ENCODE measurements at places on chromosomes 2 and 18. TPM values are rescaled to one million over a fixed set of nuclear protein-coding genes. Genes with fewer than 3 reads are reported as not detected.

- DNase-seq, result no peak
Measured at GRCh38 chr18:74832381-74832780, 234.7 kb downstream of the ZNF407 start.

The SMCHD1 gene
- 208 TPM for total RNA-seq

- DNase-seq, result no peak
Measured at GRCh38 chr2:85753035-85753524, 711 bp upstream of the ATOH8 start.

GRCh38 chr2:230953845-230954244 lies 28.8 kb upstream of the GPR55 start:
- no peak for DNase-seq

DNA sequence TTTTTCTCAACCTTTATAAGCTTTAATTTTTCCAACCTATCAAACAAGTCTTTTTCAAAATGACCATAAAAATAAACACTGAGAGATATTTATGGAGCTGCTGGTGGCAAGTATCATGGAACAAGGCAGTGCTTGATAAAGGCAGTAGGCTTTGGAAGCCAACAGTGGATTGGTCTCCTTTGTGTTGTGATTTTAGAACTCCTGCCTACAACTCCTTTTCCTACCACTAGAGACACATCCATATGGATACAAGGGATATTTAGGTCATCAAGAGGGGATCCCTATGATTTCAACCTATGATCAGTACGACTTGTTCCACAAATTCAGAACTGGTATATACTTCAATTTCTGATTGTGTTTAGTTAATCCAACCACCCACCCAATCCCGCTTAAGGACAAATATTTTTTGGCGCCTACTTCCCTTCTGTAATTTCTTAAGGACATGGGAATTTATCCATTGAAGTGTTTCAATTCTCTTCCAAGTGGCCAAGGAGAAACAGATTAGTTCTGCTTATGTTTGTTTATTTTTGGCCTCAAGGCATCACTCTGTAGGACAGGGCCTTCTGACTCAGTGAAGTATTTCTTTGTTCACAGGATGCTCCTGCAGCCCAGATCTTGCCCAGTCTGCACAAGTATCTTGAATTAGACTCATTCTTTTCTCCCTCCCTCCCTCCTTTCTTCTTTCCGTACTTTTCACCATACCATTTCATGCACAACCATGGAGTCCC lies 2119.6 kb upstream of the PIK3C3 start:
- DNase-seq, result no peak

GRCh38 chr2:198371921-198372543 lies 567.6 kb downstream of the PLCL1 start:
- no peak for DNase-seq

DNA sequence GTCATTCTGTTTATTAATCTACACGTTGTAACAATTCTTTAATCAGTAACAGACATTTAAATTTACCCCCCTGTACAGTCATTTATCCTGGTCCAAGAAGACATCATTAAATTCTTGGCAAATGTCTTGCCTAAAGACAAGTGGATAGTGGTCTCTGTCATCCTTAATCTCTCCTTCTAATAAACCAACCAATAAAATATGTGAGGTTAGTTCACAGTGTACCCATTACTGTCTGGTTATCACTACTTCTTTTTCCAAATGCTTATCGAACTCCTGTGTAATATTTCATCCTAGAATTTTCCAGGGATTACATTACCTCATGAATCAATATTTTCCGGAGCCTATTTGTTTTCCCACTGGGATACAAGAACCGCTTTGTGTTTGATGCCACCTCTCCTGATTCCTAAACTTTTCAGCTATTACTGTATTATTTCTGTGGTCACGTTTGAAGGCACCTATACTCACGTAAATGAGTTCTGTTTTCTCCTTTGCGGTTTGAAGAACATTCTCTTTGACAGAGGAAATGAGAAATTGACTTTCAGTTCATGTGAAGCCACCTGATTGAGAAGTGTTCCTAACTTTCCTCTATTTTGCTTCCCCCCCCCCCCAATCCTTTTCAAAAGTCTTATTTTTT lies 131.5 kb downstream of the RTN4 start:
- DNase-seq, result no peak

DNA sequence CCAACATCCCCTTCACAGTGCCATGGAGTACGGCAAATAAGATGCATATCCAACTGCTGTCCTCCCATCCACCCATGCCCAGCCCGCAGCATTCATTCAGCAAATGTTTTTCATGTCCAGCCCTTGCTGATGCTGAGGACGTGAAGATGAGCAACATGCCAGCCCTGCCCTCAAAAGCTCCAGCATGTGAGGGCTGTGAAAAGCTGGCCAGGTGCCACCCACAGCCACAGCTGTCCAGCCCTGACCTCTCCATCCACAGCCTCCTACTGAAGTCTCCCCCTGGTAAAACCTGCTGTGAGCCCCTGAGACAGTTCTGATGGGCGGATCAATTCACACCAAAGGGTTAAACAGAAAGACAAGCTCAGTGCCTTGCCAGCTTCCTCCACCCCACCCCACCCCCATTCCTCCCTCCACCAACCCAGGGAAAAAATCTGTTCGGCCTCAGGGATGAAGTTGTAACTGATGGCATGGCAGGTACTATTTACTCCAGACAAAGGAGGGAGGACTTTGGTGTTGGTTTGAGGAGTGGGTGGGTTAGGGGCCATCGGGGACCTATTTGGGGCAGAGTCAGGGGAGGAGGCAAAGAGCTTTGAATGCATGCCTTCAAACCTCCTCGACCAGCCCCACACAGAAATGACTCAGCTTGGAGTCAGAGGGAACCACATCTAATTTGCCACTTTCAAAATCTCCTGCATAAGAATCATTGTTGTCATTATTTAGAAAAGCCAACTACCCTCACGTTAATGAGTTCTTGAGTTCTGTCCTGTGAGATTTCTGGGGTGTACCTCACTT lies 4.3 kb downstream of the ZBTB7C start:
- no peak for DNase-seq

GRCh38 chr2:239195318-239195871 lies 205.4 kb downstream of the HDAC4 start:
- no peak for DNase-seq

The TIA1 gene
- 201 TPM for total RNA-seq

The NTSR2 gene
- not detected for total RNA-seq

- no peak for DNase-seq
Measured at GRCh38 chr18:24234330-24234729, 95.5 kb downstream of the CABYR start.

The SLC11A1 gene
- total RNA-seq, result 0.47 TPM

GRCh38 chr2:68193787-68194372 lies 36.2 kb downstream of the PNO1 start:
- no peak for DNase-seq

Measured in naive thymus-derived CD8-positive, alpha-beta T cell (primary cell).